Hepatocyte (in vitro differentiated cells): ENCODE measurements at places on chromosomes 3 and 15.
A peak's percentile ranks its signal among the peaks of the same experiment; 100 is the strongest.

- DNase-seq: no peak
Measured at GRCh38 chr15:89002830-89003229, 85.4 kb upstream of the ABHD2 start.

- no peak for DNase-seq
Measured at GRCh38 chr3:134453631-134454030, 32.2 kb downstream of the ANAPC13 start.

- DNase-seq: peak; percentile 10
Measured at GRCh38 chr15:83057696-83058376, 9.2 kb downstream of the BTBD1 start.

GRCh38 chr3:9345041-9345440, 17.8 kb upstream of the THUMPD3 start:
- no peak for DNase-seq

GRCh38 chr3:103968751-103969150, 1398.0 kb upstream of the ALCAM start:
- DNase-seq: no peak

- DNase-seq: peak; percentile 49
Measured at GRCh38 chr3:27253831-27254230, 115.4 kb downstream of the NEK10 start.
